Cerebellar cortex (tissue), 1 donor: ENCODE measurements at places on chromosomes 5 and 9.

GRCh38 chr5:157535042-157535865 lies 40.3 kb downstream of the ADAM19 start:
- DNase-seq, result peak; percentile 62

GRCh38 chr5:38678076-38678475 lies 121.6 kb upstream of the LIFR start:
- DNase-seq, result no peak

GRCh38 chr9:114235033-114235661 lies 79.8 kb downstream of the COL27A1 start:
- DNase-seq, result no peak

DNA sequence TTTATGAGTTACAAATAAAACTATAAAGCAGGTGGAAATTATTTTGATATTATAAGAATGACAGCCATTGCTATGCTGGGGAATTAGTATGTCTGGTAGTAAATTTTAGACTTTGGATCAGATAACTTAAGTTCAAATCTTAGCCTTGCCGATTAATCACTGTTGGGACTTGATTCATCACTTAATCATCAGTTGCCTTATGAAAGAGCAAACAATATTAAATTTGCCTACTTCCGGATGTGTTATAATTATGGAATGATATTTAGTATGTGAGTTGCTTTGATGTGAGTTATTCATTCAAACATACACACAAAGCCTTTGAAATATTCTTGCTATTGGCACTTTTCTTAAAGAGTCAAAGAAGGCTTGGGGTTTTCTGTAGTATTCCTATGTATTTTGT lies 717.7 kb downstream of the BRINP1 start:
- DNase-seq, result no peak

DNA sequence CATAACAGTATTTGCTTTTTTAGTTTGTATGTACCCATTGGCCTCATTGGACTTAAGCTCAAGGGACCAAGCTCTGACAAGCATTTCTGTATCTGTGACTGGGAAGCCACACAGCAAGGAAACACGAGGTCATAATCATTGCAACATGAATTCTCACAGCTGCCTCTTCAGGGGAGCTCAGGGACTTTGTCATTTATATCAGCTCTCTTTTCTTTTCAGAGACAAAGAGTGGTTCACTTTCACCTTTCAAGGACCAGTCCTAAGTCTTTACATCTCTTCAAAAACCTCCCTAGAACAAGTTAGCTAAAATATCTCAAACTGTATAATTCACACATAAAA lies 58.6 kb downstream of the ADAMTS12 start:
- DNase-seq, result no peak
